ENCODE measurements at places on chromosomes 5 and 9. TPM values are rescaled to one million over a fixed set of nuclear protein-coding genes. Genes with fewer than 3 reads are reported as not detected.

The TPPP gene
- total RNA-seq = 7.1 TPM

The PRRX2 gene
- 0.49 TPM for total RNA-seq

GRCh38 chr5:4970171-4970570, 170.0 kb upstream of the ADAMTS16 start:
- H3K27ac ChIP-seq = no peak overlapping the region
- no peaks in the 10 kb centered on the region for H3K4me1 ChIP-seq
- no peaks in the 10 kb centered on the region for H3K27me3 ChIP-seq
- H3K4me3 ChIP-seq = no peak overlapping the region

DNA sequence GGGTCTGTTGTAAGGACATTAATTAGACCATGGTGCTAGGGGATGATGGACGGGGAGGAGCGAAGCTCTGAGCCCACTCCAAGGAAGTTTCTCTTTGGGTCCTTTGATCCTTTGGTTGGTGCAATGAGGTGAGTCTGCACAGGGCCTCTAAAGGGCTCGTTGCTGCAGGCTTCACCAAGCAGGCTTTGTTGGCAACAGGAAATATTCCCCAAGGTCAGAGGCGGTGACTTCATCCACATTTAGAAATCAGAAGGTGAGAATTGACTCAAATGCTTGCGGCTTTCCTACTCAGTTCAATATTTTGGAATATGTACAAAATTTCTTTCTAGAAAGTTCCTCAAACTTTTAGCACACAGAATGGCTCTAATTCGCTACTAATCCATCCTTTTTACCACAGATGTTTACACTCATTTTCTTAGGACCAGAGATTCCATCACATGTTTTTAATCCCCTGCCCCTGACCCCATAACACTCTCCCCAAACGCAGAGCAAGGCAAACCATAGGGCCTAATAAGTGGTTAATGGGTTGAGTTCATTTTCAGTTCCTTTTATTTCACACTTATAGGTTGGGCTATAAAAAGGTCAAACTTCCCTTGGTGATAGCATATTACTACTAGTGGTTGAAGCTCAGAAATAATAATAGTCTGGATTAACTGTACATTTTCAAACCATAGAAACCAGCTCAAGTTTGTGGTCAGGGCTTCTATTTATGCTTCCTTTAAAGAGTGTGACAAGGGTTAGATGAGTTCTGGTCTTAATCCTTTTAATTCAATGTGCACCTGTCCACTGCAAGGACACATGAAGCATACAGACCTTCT, 37.3 kb upstream of the TMEM252 start:
- H3K4me3 ChIP-seq = no peak overlapping the region
- H3K27ac ChIP-seq = no peak overlapping the region
- H3K4me1 ChIP-seq = no peaks in the 10 kb centered on the region
- H3K27me3 ChIP-seq = no peaks in the 10 kb centered on the region
- H3K36me3 ChIP-seq = no peaks in the 10 kb centered on the region

DNA sequence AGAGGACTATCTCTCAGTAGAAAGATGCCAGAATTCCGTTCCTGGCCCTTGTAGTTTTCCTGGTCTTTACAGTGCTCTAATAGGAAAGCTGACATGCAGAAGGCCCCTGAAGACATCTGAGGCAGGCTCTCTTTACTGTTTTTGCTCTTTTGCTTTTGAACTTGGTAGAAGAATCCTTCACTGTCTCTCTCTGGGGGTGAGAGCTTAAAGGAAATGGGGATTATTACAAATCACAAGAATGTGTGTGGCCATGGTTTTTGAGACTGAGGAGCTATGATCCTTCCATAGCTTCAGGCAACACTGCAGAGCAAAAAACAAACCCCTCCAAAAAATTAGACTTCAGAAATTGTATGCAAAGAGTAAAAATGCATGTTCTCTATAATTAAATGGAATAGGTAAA, 89.2 kb downstream of the PPIC start:
- peaks cover 14% of the 10 kb centered on the region for H3K4me1 ChIP-seq
- no peak overlapping the region for H3K27ac ChIP-seq
- no peak overlapping the region for H3K4me3 ChIP-seq
- no peaks in the 10 kb centered on the region for H3K27me3 ChIP-seq
- DNase-seq = no peak

DNA sequence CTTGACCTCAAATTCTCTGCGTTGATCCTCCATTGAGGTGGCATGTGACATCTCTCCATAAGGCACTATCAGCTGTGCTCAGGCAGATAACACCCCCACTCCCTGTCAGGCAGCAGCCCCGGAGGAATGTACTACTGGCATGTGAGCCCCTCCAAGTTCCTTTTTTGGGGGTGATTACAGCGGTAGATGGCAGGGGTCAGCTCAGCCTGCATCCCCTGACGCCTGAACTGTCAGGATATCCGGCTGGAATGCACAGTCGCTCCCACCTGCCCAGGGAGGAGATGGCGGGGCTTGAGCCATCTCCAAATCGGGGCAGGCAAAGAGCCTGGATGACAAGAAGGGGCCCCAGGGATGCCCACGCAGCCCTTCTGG, 40.8 kb downstream of the FAM78A start:
- no peaks in the 10 kb centered on the region for H3K27me3 ChIP-seq
- no peak overlapping the region for H3K4me3 ChIP-seq
- H3K36me3 ChIP-seq = peaks cover 50% of the 10 kb centered on the region
- peaks cover 13% of the 10 kb centered on the region for H3K4me1 ChIP-seq
- DNase-seq = peak; percentile 32

- peaks cover 11% of the 10 kb centered on the region for H3K36me3 ChIP-seq
- H3K27ac ChIP-seq = no peak overlapping the region
- DNase-seq = no peak
- no peak overlapping the region for H3K4me3 ChIP-seq
- H3K4me1 ChIP-seq = peaks cover 41% of the 10 kb centered on the region
- H3K27me3 ChIP-seq = no peaks in the 10 kb centered on the region
Observed at GRCh38 chr5:149596712-149597111, 15.4 kb downstream of the ARHGEF37 start.

DNA sequence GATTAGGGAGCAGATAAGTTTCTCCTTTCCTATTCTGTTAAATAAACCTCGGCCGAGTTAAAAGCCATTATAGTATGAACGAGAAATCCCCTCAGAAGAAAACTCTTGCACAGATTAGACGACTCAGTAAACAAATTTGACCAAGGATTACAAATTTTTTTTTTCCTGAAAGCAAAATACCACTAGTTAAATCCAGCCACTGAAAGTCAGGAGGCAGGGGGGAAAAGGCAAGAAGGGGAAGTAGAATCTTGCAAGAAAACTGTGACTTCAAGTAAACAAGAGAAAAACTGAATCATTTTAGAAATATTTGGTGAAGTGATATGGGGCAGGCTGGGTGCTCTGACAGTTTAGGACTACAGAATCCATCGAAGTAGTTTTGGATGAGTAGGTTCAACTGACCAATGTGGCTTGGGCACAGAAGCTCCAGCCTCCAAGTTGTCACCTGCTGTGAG, 251.0 kb downstream of the DENND1A start:
- no peak for DNase-seq
- no peaks in the 10 kb centered on the region for H3K4me1 ChIP-seq
- H3K27ac ChIP-seq = no peak overlapping the region
- no peaks in the 10 kb centered on the region for H3K27me3 ChIP-seq

DNA sequence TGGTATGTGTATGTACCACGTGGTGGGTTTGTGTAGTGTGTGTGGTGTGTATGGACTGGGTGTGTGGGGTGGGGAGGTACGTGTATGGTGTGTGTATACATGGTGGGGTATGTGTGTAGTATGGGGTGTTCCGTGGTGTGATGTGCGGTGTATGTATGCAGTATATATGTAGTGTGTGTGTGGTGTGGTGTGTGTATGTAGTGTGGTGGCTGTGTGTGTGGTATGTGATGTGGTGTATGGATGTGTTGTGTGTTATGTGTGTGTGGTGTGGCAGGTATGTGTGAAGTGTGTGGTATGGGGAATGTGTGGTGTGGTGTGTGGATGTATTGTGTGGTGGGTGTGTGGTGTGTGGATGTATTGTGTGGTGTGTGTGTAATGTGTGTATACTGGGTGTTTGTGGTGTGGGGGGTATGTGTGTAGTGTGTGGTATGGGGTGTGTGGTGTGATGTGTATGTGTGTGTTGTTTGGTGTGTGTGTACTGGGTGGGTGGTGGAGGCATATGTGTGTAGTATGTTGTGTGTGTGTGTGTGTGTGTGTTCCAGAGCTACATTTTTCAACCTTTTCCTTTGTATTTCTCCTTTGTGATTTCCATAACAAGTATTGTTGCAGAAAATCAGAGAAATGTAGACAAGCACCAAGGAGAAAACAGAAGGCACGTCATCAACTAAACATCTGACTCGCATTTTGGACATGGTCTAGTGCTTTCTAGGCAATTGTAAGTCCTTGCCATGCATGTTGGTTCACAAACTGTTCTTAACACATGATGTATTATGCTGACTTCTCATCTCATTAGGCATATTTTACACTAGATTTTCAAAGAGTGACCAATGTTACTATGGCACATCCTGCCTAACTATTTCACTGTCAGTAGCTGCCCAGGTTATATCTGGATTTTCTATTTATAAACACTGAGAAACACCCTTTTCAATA, 13.2 kb downstream of the SEMA4D start:
- no peak overlapping the region for H3K4me3 ChIP-seq
- DNase-seq = no peak
- no peak overlapping the region for H3K27ac ChIP-seq
- H3K4me1 ChIP-seq = no peaks in the 10 kb centered on the region
- no peaks in the 10 kb centered on the region for H3K27me3 ChIP-seq
